Aorta (tissue), 5 donors: ENCODE measurements at places on chromosomes 4 and X.
A peak's percentile ranks its signal among the peaks of the same experiment; 100 is the strongest.

- DNase-seq = no peak
These were observed 82.8 kb downstream of the LNX1 start for GRCh38 chr4:53508446-53508845.

DNA sequence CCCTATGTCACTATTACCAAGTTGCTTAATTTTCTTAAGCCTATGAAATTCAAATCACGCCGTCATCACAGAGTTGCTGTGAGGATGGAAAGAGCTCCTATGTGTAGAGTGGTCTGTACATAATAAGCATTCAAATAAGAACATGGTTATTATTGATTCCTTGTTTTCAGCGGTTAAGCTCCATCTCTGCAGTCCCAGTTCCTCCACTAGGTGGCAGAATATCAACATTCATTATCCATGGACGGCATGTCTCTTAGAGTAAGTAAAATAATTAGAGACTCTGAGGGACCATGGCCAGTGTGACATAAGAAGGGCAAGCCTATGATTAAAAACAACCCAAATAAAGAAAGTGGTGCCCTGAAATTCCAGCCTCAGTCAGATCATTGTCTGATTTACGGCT, 132.5 kb upstream of the NHS start:
- DNase-seq = no peak

DNA sequence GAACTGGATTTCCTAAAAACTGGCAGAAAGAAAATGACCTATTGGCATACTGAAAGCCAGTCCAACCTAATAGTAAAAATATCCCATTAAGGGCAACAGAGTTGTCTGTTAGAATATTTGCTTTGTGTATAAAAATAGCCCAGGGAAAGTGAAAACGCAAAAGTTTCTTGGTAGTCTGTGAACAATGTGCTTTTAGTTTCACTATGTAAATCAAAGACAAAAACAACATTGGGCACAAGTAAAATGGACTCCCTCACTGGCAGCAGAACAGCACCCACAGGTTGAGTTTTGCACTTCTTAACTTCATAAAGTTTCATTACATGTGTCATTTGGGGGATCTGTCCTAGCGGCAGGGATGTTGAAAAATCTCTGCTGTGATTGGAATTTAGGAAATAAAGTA, 4.3 kb upstream of the FGG start:
- DNase-seq = no peak

DNA sequence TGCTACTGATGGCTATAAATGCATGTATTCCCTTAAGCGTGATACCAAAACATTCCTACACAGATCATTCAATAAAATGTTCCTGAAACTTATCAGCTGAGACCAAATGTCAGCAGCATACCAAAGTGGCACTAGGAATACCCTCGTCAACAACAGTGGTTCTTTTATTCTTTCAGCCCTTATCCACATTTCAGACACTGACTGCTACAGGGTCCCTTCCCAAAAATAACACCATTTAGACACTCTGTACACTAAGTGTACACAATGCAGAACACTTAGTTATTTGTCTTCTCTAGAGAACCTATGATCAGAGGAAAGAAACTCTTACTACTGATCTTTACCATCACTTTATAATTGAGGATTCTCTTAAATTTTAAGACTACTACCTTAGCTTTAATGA, 94.1 kb downstream of the ATRX start:
- no peak for DNase-seq

DNA sequence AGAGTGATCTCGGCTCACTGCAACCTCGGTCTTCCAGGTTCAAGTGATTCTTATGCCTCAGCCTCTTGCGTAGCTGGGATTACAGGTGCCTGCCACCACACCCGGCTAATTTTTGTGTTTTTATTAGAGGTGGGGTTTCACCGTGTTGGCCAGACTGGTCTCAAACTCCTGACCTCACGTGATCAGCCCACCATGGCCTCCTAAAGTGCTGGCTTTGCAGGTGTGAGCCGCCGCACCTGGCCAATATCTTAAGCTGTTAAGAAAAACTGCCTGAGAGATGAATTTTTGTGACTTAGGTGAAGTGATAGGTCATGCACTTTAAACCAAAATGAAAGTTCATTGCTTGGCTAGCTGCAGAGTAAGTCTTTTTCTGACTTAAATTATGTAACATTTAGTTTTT, 5.8 kb downstream of the KDM6A start:
- no peak for DNase-seq

- no peak for DNase-seq
These were observed 809.6 kb downstream of the PDHA2 start for GRCh38 chr4:96649536-96649935.

DNA sequence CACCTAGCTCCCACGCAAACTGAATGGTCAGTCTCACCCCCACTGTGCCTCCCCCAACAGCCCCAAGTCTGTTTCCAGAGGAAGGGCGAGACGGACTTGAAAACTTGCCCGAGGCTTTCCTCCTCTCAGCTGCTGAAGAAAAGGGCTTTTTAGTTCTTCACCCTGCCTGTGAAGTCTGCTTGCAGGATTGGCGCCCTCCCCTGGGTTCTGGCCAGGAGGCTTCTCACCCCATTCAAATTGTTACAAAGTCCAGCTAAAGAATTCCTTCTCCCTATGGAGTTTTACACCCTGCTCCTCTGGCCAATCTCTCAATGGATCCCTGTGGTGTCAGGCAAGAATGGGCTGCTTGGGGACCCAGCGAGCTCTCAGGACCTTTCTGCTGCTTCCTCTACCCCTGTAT, 241.0 kb downstream of the AFF2 start:
- DNase-seq = no peak

DNA sequence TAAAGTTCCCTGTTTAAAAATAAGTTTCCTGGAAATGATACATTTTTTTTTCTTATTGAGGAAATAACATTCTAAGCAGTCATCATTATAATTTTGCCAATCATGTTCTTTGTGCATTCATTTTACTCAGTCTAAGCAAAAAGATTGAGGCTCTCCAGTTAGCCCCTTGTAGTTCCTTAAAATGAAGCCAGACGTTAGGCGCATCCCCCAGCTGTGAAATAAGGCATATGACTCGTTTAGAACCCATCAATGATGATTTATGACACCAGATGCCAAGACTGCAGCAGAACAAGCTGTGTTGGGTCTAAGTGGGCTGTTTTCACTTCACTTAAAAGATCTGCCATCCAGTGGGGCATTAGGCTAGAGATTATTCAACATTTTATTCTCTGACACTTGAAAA, 17.0 kb downstream of the PDGFC start:
- DNase-seq = peak; percentile 45

DNA sequence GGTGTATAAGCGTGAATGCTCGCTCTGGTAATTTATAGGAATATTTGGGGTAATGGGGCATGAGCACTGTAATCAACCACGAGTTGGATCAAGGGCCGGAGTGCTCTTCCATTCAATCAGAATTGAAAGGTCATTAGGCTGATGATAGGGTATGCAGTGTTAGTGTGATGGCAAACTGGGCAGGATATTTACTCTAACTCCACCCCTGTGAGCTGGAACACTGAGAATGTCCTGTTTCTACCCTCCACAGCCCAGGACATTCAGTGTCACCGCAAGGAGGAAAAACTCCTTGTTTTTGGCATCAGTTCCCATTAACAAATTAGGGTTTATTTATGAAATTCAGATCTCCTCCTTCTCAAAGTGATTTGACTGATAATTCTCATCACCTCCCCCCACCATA, 137.8 kb downstream of the HS6ST2 start:
- no peak for DNase-seq

- peak; percentile 58 for DNase-seq
These were observed at the start of gene DAPP1 for GRCh38 chr4:99816545-99817308. Gene DAPP1, plus strand, starts transcription at chr4:99816827. Its CDS starts 87 bp downstream, at chr4:99816914.

DNA sequence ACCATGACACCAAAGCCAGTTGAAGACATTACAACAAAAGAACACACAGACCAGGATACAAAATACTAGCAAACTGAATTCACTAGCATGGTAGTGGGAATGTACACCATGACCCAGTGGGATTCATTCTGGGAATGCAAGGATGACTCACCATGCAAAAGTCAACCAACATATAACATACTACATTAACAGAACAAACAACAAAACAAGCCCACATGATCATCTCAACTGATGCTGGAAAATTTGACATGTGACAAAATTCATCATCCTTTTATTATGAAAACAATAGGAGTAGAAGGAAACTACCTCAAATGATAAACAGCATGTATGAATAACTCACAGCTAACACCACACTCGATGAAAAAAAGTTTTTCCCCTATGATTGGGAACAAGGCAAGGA, 190.2 kb downstream of the DCLK2 start:
- DNase-seq = no peak

GRCh38 chrX:50180073-50180940, 20.5 kb downstream of the AKAP4 start:
- no peak for DNase-seq

DNA sequence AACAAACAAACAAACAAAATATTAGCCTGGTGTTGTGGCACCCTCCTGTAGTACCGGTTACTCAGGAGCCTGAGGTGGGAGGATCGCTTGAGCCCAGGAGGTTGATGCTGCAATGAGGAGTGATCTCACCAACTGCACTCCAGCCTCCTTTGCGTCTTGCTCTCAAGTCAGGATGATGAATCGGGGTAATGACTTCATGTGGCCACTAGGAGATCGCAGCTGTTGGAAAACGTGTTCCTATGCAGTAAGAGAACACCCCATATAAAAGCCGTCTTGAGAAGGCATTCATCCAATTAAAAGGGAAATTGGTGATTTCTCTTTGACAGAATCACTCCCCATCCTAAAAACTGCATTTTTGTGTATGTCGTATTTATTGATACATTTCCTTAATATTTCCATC, 6.9 kb downstream of the CCNB3 start:
- DNase-seq = no peak

DNA sequence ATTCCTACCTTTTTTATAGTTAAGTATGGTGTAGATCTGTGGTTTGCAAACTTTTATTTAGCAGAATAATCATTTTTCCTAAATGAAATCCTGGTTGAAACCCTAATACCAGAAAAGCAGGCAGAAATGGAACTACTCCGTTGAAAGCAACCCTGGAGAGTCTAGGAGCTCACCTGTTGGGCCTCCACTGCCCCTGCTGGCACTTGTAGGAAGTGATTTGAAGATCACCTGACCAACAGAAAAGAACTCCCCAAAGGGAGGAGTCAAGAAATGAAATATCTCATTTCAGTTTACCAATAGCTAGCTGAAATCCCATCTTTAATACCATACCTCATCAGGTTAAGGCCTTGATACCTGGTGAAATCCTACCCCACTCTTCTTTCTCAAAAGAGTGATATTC, 277.1 kb downstream of the KLHL13 start:
- DNase-seq = no peak

DNA sequence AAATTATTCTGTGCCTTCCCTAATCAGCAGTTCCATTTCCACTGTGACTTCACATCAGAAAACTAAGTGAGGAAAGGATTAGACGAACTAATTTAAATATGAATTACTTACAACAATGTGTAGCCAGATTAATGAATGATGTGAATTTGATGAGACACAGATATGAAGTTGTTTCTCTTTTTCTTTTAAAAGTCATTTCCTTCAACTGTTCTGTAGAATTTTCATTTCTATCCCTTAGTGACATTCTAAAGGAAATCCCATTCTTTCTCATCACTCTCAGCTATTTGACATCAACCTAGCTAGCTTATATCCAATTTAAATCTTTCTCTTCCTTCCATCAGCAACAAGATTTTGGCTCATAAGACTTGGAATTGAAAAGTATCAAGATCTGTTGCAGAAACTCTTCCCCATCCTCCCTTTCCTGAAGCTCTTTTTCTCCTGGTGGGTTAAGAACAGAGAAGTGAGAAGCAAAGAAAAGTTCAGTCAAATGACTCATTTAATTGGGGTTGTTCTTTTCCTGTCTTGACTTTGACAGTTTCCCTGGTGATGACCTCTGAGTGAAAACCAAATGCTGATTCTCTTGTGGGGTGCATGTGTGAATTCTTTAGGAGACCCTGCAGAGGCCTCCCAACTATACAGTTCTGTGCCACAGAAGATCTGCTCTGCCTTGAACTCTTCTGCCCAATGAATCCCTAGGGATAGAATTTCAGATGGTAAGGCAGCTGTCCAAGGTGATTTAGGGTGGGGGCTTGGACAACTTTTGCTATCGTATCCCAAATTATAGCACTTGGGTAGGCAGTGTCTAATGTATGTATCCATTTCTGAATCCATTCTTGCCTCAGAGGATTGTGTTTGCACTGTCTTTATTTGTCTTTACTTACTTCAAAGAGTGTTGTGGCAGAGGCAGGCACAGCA, 232.5 kb upstream of the GPRIN3 start:
- DNase-seq = no peak
